ENCODE measurements at places on chromosomes 6 and 20.
A peak's percentile ranks its signal among the peaks of the same experiment; 100 is the strongest.

DNA sequence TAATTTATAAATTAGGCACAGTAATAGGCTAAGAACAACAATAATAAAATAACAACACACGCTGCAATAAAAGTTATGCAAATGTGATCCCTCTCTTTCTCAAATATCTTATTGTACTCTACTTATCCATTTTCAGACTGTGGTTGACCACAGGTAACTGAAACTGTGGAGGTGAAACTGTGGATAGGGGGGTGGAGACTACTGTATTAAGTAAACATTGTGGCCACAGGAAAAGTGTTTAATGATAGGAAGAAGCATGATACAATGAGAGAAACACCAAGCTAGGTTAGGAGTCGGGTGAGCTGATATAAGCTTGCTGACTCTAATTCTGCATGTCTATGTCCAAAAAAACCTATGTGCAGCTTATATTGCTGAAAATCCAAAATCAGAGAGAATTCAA, 23.0 kb downstream of the NHLRC1 start:
- no peak for DNase-seq

- DNase-seq: peak; percentile 53
Observed at GRCh38 chr6:89985751-89986493, 91.7 kb downstream of the GJA10 start.

DNA sequence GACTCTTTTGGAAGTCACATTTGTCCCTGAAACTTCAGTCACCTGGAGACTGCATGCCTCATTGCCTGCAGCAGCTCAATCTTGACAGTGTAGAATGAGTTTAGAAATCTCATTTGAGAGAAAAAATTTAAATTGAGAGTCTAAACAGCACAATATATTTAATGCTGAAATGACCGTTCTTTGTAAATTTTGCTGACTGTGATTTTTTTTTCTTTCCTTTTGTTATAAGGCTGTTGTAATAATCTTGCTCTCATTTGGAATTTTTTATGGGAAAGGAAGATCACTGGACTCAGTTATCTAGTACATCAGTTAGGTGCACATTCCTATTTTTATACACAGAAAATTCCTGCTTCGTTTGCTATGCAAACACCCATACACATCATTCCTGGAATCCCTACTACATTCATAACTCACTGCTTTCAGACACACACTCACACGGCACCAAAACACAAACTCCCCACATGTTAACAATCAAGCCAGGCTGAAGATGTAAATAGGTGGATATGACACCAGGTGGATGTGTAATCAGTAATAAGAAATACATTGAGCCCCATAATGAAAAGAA, 43.8 kb downstream of the PTCHD4 start:
- no peak for DNase-seq

DNA sequence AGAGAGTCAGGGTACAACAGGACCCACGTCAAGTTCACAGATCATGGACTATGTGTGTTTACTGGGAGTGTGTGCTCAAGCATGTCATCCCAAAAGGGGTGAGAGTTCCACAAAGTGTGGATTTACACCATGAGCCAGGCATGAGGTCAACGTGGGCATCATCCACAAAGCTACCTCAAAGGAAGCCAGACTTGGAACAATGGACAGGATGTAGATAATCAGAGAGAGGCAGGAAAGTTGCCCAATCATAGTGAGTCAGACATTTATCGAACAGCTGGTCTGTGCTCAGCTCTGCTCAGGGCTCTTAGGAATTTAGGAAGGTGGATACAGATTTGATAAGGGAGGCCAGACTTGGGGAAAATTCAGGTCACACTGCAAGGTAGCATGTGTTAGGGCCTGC, 317.2 kb upstream of the CDYL start:
- peak; percentile 58 for DNase-seq

GRCh38 chr6:1088492-1089001, 223.4 kb upstream of the FOXQ1 start:
- peak; percentile 51 for DNase-seq

GRCh38 chr20:745683-746301, 22.5 kb downstream of the SLC52A3 start:
- DNase-seq: no peak

DNA sequence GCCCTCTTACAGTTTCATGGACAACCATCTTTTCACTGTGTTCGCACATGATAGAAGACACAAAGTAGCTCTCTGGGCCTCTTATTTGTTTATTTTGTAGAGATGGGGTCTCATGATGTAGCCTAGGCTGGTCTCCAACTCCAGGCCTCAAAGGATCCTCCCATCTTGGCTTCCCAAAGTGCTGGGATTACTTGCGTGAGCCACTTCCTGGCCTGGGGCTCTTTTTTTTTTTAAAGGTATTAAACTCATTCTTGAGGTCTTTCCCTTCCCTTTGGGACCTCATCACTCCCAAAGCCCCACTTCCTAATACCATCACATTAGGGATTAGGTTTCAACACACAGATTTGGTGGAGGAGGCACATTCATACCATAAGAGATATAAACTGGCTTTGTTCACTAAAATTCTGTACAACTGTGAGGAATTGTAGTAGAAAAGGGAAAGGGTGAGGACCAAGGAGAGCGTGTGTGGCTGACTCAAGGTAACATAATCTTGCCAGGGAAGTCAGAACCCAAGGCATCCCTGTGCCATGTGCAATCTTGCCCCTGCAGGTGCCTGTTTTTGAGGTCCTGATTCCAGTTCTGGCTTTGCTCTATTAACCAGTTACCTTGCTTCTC, 45.5 kb downstream of the EIF2S2 start:
- DNase-seq: peak; percentile 72

DNA sequence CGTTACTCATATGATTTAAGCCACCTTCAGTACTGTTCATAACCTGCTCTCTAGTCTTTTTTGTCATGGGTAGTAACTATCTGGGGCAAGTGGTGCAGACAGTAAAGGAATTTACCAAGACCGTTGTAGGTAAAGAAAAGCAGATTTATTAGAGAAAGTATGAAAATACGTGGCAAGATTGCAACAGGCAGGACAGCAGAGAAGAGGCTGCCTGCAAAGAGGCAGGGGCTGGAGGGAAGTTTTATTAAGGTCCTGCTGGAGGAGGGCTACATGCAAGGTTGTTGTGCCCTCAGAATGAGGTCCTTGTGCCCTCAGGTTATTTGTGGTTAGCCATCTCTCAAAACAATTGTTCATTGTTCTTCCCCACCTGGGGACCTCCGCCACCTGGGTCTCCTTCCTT, 444.3 kb downstream of the BCKDHB start:
- no peak for DNase-seq

DNA sequence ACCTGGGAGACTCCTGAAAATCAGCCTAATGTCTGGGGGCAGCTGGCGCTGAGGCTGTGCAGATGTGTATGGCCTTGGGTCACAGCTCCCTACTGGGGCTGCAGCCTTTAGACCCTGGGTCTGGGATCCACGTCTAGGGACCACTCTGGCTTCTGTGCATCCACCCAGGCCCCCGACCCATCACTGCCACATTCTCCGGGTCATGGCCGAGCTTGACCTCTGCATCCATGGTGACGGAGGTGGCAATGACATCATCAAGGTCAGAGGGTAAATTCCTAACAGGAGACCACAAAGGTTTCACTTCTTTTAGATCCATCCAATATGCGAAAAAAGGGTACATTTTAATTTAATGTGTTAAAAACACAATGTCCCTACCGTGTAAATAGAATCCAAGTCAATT, 14.5 kb upstream of the PCMTD2 start:
- no peak for DNase-seq

DNA sequence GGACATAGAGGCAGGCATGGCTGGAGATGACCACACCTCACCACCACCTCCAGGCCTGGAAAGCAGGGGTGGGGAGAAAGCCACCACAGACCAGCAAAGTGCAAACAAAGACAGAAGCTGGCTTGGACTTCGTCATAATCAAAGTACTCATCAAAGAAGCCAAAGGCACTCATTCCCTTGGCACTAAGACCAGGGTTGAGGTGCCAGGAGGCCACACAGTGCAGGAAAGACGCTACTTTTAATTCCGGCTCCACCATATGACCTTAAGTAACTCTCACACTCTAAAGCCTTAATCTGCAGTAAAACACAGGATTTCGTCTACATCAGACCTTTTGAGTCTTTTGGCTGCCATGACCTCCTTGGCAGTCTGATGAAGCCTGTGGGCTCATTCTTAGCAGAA, 123.1 kb downstream of the HIVEP2 start:
- DNase-seq: no peak

DNA sequence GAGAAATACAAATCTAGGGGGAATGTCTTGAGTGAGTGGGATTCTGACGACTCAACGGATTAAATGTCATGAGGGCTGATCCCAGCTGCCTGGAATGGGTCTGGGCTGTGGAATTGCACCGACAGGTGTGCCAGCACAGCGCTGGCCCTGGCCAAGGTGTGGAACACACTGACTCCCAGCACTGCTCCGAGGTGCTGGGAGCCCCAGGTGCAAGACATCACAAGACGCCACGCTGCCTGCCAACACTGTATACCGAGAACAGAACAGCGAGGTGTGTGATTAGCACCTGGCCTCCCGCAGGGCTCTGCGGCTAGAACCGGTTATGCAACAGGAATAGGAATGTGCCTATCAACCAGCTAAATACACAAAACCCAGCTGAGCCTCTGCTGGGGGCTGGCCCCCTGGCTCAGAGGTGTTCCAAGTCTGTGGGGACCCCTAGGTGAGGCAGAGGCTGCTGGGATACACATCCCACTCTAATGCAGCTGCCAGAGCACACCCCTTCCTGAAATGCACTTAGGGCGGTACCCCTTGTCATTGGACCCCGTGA, 24.8 kb upstream of the APMAP start:
- DNase-seq: no peak

GRCh38 chr6:131822119-131822518, 14.3 kb downstream of the ENPP1 start:
- no peak for DNase-seq

GRCh38 chr20:49310705-49311104, 32.8 kb upstream of the ZNFX1 start:
- DNase-seq: no peak

- DNase-seq: peak; percentile 26
Observed at GRCh38 chr6:6918216-6918983, 189.4 kb upstream of the RREB1 start.

DNA sequence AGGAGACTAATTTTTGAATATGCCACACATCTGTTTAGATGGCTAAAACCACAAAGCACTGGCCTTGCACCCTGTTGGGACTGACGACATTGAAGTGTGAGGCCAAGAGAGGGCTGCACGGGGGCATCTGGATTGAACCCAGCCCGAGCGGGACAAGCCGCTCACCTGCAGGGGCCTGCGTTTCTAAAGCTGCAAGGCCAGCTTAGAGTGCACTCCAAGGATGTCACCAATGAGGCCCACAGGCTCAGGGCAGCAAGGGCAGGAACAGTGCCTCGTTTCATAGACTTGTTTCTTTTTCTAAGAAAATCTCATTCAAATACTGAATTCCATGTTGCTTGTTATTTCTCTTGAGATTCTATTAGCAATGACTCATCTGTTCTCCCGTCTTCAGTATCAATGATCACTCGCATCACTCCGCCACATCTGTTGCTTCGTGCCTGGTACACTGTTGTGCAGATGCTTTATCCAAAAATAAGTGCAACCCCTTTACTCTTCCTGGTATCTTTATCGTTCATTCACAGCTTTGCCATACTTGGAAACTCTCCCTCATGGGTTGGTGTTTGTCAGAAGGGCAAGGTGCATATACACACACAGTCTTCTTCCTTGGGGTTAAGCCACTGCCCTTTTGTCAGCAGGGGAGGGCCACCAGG, 120.1 kb downstream of the IRF4 start:
- DNase-seq: no peak

DNA sequence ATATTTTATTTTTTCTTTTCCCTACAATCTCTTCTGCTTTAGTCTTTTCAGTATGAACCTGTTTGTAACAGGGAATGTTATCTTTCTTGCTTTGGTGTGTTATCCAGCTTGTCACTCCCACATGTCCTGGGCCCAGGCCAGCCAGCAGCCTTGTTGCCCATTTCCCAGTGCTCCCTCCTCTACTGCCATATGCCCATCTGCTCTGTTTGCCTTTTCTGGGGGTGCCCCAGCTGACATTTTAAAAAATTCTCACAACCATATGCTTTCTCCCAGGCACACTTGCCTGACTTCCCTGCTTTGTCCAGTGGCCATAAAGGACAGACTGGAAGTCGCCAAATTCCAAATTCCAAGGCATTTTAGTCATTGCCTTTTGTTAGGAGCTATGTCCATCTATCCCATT, 23.6 kb upstream of the LMBRD1 start:
- DNase-seq: no peak

GRCh38 chr6:166026586-166027126, 141.0 kb downstream of the TBXT start:
- DNase-seq: no peak

DNA sequence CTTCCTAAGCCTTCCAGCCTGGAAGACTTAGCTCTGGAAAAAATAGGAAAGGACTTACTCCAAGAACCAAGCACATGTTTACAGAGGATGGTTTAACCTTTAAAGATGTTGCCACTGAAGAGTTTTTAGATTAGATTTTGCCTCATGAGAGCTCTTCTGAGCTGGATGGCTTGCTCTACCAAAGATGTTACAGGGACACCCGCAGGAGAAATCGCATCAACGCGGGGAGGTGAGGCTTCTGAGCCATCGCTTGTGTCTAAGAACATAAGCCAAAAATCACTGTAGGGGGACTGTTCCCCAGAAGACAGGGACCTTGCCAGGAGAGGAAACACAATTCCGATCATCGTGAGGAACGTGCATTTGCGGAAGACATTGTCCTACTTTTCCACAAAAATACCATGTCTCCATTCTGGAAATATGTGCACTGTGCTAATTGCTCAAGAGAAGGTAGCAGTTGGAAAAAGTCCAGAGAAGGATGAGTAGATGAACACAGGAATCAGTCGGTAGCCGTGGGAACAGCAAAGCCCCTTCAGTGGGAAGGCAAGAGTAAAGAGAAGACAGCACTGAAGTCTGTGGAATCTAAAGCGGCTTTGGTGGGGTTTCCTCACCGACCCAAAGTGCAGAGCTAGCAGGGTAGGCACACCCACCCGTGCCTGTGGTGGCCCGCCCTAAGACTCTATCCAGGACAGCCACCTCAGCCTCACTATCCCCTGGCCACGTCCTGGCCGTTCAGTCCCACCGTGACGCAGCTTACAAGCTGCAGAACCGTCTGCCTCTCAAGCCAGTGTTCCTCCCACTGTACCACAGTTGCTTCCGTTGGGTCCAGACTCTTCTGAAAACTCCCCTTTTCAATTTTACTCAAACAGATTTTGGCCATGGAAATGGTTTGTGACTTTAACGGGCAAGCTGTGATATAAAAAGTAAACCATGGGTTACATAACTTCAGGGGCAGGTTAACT, 334.8 kb downstream of the NRN1 start:
- no peak for DNase-seq

Measured in fibroblast of gingiva (primary cell).